Mesenteric fat pad (tissue), 1 donor: ENCODE measurements at places on chromosomes 7 and 10. TPM values are rescaled to one million over a fixed set of nuclear protein-coding genes. Genes with fewer than 3 reads are reported as not detected.

GRM3 gene
- not detected for total RNA-seq

PRF1 gene
- 4.0 TPM for total RNA-seq

TDRD1 gene
- 0.16 TPM for total RNA-seq

WDR91 gene
- 15.0 TPM for total RNA-seq

SYT15B gene
- 1.2 TPM for total RNA-seq

SEPHS1 gene
- total RNA-seq, result 38.0 TPM

FXYD4 gene
- total RNA-seq, result not detected

SLC39A12 gene
- 0.35 TPM for total RNA-seq

FBXL13 gene
- 0.55 TPM for total RNA-seq

SORBS1 gene
- 854 TPM for total RNA-seq

ZNF488 gene
- 0.10 TPM for total RNA-seq

ZNF25 gene
- 17.1 TPM for total RNA-seq

LRGUK gene
- 0.87 TPM for total RNA-seq

SYT15 gene
- 6.3 TPM for total RNA-seq
